H1 (cell line): ENCODE measurements at places on chromosomes 12 and 14. TPM values are rescaled to one million over a fixed set of nuclear protein-coding genes. Genes with fewer than 3 reads are reported as not detected.

GRCh38 chr12:93191423-93191822 is 186.3 kb upstream of the NUDT4 start:
- no peak overlapping the region for H3K27ac ChIP-seq
- no peaks in the 10 kb centered on the region for H3K27me3 ChIP-seq
- no peaks in the 10 kb centered on the region for H3K4me1 ChIP-seq

- no peak overlapping the region for H3K27ac ChIP-seq
- no peaks in the 10 kb centered on the region; the same call in 1 of the 2 replicates for H3K4me1 ChIP-seq
- no peak overlapping the region for H3K4me3 ChIP-seq
- H3K27me3 ChIP-seq, result no peaks in the 10 kb centered on the region
Measured at GRCh38 chr12:128600886-128601285, 222.9 kb downstream of the SLC15A4 start.

Gene DAO
- polyA plus RNA-seq, result not detected in 2 replicates

Gene FOXN3
- 52.6 and 76.3 TPM in 2 replicates for polyA plus RNA-seq

DNA sequence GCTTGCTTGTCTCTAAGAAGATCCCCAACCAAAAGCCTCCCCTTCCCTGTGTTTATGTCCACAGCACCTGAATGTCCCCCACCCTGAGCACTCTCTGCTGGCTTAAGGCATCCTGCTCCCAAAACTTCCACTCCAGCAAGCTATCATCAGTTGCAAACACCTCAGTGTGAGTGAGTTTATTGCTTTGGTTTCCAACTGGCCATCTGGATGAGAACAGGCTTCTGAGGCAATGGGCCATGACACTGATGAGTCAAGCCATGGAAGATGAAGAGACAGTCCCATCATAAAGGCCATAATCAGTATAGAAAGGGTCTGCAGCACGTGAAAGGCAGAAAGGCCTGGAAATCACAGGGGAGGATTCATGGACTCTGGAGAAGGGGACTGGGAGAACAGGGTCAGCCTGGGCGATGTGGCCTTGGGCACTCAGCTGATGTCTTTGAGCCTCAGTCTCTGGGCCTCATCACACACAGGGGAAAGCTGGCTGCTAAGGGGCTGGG is 12.8 kb downstream of the CMKLR1 start:
- H3K27ac ChIP-seq, result no peak overlapping the region
- H3K27me3 ChIP-seq, result no peaks in the 10 kb centered on the region
- no peak overlapping the region for H3K4me3 ChIP-seq
- DNase-seq, result no peak
- H3K4me1 ChIP-seq, result no peaks in the 10 kb centered on the region; the same call in 1 of the 2 replicates
- H3K36me3 ChIP-seq, result no peaks in the 10 kb centered on the region

Gene FITM1
- polyA plus RNA-seq, result 0.53 and 0.80 TPM in 2 replicates

- no peak overlapping the region for H3K27ac ChIP-seq
- H3K27me3 ChIP-seq, result no peaks in the 10 kb centered on the region
- no peak overlapping the region for H3K4me3 ChIP-seq
- no peaks in the 10 kb centered on the region for H3K36me3 ChIP-seq
Measured at GRCh38 chr12:87667378-87667777, 361.8 kb downstream of the C12orf50 start.

- H3K4me1 ChIP-seq, result no peaks in the 10 kb centered on the region
- H3K27me3 ChIP-seq, result no peaks in the 10 kb centered on the region
- H3K36me3 ChIP-seq, result peaks cover 38% of the 10 kb centered on the region
- no peak overlapping the region for H3K4me3 ChIP-seq
- DNase-seq, result no peak
Measured at GRCh38 chr12:32000373-32001005, 41.3 kb downstream of the RESF1 start.

DNA sequence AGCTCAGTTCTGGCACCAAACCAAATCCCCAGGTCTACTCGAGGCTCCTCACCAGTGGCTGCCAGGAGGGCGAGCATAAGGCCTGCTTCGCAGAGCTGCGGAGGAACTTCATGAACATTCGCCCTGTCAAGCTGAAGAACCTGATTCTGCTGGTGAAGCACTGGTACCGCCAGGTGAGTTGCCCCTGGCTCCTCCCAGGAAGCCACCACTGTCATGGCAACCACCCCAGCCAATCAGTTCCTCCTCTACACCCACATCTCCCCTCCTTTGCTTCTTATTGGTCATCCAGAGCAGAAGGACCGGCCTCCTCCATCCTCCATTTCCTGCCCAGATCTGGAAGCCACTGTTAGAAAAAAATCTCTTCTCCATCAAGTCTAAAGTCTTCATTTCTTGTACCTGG is 17.2 kb upstream of the OAS2 start:
- no peak overlapping the region for H3K27ac ChIP-seq
- H3K36me3 ChIP-seq, result no peaks in the 10 kb centered on the region
- no peak for DNase-seq
